Metanephros (tissue), 2 donors: ENCODE measurements at places on chromosomes 12 and 14. TPM values are rescaled to one million over a fixed set of nuclear protein-coding genes. Genes with fewer than 3 reads are reported as not detected.

The CCDC38 gene
- not detected for total RNA-seq

The SYNE3 gene
- 6.0 TPM for total RNA-seq

The KRT6C gene
- not detected for total RNA-seq

The FOXN4 gene
- total RNA-seq = 0.29 TPM

The KLRK1 gene
- total RNA-seq = 0.41 TPM

The HECTD1 gene
- total RNA-seq = 232 TPM

The INF2 gene
- total RNA-seq = 60.6 TPM

The RNASE7 gene
- 0.18 TPM for total RNA-seq

The GPRC5D gene
- not detected for total RNA-seq

The TAS2R14 gene
- 8.2 TPM for total RNA-seq

The CCDC184 gene
- 0.53 TPM for total RNA-seq
